Cerebellar nuclear complex (tissue), 1 donor: ENCODE measurements at places on chromosomes 4 and X.

DNA sequence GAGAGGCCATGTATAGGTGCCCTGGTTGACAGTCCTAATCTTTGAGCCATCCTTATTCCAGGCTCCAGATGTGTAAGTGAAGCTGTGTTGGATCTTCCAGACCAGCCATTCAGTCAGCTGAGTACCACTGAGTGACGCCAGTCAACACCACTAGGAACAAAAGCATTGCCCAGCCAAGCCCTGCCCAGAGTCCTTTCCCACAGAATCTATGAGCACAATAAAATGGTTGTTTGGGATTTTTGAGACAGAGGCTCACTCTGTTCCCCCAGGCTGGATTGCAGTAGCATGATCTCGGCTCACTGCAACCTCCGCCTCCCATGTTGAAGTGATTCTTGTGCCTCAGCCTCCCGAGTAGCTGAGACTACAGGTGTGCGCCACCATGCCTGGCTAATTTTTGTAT lies 262.5 kb downstream of the BCOR start:
- no peak for DNase-seq

DNA sequence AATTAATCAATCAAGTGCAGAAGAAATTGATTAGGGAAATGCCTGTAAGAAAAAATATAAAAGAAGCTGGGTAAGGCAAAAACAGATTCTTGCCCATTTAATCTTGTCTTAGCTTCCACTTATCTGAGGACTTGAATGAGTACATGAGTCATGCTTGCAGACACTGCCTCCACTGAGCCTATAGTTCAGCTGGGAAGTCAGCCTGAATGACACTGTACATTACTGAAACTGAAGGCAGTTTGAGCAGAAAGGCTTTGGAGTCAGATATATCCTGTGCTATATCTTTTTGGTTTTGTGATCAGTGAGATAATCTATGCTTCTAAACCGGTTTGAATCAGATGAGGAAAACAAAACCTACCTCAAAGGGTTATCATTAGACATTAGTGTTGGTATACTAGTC lies 61.3 kb downstream of the NUDT11 start:
- no peak for DNase-seq

DNA sequence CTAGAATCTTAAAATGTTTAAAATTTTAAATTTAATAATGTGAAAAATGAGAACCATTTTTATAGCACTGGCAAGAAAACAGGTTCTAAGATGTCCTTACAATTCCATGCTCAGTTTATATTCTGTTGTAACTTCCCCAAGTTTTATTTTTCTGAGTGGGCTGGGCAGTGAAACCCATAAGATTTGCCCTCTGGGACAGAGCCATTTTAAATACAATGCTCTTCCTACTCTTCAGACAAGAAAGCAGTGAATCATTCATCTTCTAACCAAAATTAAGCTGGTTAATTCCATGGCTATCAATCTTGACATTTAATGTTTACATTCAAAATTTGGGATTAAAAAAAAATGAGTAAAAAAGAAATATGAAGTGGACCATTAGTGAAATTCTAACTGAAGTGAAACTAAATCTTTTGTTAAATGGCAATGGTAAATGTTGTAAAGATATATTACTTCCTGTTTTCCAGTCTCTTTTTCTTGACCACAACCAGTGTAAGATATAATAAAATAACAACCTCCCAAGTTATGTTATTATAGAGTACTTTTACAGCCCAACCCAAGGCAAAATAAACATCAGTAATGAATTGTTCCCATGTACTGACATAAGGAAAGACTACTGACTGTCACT lies 37.2 kb upstream of the PTPN13 start:
- no peak for DNase-seq

- no peak for DNase-seq
These were observed 4.0 kb downstream of the ARX start for GRCh38 chrX:25011589-25012432.

DNA sequence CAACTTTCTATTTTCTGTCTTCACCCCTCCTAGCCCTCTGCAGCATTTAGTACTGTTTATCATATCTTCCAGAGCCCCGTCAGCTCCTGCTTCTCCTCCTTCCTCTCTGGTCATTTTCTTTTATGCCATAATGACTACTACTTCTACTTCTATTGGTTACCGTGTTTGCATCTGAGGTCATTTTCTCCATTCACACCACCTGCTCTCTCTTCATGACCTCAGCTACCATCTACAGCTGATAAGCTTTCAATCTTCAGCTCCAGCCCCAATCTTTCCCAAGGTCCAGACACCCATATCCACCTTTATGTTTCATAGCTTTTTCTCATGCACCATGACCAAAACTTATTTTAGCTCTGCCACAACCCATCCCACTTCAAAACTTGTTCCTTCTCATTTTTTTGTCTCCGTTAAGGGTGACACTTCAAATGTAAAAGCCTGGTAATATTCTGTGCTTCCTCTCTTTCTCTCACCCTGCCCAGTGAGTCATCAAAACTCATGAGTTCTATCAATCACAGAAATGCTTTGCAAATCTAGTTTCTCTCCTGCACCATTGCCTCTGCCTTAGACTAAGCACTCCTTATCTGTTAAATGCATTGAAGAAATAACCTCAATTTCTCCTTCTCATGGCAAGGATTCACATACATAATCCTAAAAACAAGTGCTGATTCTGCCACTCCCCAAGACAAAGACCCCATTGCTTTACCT lies 71.3 kb upstream of the IQCM start:
- no peak for DNase-seq

DNA sequence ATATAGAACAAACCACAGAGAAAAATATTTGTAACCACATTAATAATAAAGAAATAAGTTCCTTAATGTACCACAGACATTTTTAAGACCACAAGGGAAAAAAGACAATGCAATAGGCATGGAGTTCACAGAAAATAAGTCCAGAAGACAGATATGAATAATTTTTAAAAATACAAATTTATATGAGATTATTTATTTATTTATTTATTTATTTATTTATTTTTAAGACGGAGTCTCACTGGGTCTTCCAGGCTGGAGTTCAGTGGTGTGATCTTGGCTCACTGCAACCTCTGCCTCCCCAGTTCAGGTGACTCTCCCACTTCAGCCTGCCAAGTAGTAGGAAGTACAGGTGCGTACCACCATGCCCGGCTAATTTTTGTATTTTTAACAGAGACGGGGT lies 53.7 kb downstream of the THAP9 start:
- DNase-seq = no peak

DNA sequence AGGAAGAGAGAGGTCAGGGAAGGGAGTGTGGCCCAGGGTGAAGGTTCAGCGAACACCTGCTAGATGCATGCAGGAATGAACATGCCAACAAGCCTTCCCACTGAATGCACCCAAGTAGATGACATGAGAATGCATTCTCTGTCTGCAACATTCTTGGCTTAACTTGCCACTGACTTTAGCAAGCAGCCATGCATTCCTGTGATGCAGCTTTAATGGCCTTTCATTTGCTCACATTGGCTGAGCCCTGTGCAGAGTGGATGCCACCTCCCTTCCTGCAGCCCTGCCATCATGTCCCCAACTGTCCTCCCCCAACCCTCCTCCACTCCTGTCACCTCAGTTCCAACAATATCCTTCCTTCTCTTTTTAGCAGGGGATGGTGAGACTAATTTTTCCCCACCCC lies 25.3 kb upstream of the MTNR1A start:
- no peak for DNase-seq

- DNase-seq = no peak
These were observed 151.2 kb downstream of the SPATA18 start for GRCh38 chr4:52202251-52202779.

- no peak for DNase-seq
These were observed 89.1 kb upstream of the ADRA2C start for GRCh38 chr4:3676907-3677747.

DNA sequence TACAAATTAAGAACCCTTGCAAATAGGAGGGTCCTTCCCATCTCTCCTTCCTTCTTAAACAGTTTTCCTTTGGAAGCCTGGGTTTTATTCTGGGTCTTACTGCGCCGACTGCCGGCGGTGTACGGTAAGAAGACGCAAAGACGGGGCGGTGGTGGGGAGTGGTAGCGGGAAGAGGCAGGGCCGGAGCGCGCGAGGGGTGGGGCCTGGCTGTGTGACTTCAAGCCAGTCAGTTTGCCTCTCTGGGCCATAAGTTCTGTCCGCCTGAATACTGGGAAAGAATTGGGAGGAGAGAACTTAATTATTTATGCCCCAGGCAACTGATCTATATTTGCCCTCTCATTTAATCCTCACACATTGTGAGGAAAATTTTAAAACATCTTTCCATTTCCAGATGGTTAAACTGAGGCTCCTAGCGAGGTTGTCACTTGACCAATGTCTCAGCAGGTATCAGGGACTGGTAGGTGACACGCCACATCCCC lies 726 bp upstream of the KANTR start:
- DNase-seq = no peak

DNA sequence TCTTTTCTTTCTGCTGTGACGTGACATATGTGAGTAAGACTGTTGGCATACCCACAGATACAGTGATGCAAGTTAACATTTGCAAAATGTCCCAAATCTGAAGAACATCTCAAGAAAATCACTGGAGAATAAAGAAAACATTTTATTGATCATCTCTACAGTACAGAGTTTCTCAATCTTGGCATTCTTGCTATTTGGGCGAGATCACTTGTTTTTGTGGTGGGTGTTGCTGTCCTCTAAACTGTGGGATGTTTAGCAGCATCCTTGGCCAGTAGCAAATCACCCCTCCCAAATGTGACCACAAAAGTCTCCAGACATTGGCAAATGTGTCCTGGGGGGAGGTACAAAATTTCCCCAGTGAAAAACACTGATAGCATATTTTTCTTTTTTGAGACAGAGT lies 28.8 kb downstream of the AMELX start:
- no peak for DNase-seq

- DNase-seq = no peak
These were observed at the start of the genes BRCC3, CMC4 and MTCP1 for GRCh38 chrX:155070975-155071693. Gene BRCC3 (plus strand): TSS chrX:155071508. CDS start chrX:155071528, 20 bp downstream. Gene CMC4 (minus strand): TSS chrX:155071136. CDS start chrX:155064023, 7,113 bp downstream. Gene MTCP1 (minus strand): TSS chrX:155071136. CDS start chrX:155066010, 5,126 bp downstream.

GRCh38 chr4:110106931-110107296 lies 91.5 kb downstream of the ELOVL6 start:
- no peak for DNase-seq

DNA sequence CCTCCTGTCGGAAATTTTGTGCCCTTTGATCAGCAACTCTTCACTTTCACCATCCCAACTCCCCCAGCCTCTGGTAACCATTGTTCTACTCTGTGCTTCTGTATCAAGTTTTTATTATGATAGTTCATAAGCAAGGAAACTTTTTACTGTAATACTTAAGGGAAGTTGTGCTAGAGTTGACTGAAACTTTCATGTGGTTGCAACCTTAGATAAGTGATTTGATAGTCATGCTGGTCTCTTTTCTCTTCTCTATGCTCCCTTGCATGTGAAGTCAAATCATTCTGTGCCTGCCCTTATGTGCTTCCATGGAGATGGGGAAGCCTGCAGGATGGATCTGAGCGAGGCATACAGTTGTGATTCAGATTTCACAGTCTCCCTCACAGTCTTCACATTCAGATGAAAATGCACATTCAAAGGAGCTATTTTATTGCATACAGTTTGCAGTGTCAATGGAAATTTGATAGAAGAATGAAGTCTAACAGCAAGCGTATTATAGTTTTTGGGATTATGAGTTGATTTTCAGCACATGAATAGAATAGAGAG lies 1428.3 kb upstream of the TENM3 start:
- no peak for DNase-seq

- DNase-seq = no peak
These were observed 14.7 kb upstream of the CBR4 start for GRCh38 chr4:169024762-169025161.

DNA sequence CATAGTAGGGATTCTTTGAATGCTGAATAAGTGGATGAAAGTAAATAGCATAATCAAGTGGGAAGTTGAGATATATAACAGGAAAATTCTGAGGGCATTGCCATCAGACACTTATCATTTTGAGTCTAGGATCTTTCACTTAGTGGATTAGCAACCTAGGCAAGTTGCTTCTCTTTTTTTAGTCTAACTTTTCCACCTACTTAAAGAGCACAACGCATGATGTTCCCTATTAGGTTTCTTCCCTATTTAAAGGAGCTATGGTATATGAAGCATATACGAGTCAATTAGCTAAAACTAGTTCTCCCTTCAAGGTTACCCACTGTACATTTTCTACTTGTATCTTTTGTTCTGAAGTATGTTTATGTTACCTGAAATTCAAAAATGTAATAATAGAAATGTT lies 67.1 kb upstream of the HS3ST1 start:
- DNase-seq = no peak

DNA sequence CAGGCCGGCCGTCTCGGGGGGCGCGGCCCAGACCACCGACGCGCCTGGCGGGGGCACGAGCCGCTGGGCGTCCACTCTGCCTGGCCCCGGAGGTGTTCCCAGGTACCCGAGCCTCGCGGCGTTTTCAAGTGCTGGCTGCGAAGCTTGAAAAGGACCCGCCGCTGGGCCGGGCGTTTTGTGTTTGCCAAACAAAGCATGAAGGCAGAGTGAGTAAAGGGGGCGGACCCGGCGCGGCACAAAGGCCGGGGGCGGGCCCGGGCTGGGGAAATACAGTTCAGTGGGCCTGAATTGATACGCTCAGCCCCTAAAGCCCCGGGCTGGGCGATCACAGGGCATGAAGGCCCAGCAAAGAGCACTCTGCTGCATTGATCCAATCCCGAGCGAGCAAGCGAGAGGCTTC lies 65.4 kb downstream of the SOX3 start:
- no peak for DNase-seq

DNA sequence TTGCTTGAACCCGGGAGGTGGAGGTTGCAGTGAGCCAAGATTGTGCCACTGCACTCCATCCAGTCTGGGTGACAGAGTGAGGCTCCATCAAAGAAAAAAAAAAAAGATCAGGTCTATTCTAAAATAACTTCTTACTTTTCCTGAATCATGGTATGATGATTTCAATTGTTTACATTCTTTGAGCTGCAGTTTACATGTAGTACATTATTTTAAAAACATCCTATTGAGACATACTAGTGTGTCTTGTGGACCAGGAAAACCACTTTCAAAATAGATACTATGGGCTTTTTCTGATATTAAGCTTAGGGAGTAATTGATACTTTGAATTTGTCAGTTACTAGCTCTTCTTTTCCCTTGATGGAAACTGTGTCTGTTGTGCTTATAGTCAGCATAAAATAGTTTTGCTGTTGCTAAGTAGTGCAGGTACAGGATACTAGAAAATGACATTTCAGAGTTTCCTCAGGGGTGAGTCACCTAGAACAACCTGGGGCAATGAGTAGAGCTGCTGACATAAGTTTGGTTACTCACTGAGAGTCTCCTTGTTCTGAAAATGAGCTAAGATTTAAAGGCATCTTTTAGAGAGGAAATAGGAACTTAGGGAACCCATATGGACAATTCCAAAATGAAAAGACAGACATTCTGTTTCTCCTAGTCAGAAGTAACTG lies 53.2 kb upstream of the C4orf54 start:
- DNase-seq = no peak

- DNase-seq = no peak
These were observed 136.2 kb upstream of the MED14 start for GRCh38 chrX:40871385-40872082.

DNA sequence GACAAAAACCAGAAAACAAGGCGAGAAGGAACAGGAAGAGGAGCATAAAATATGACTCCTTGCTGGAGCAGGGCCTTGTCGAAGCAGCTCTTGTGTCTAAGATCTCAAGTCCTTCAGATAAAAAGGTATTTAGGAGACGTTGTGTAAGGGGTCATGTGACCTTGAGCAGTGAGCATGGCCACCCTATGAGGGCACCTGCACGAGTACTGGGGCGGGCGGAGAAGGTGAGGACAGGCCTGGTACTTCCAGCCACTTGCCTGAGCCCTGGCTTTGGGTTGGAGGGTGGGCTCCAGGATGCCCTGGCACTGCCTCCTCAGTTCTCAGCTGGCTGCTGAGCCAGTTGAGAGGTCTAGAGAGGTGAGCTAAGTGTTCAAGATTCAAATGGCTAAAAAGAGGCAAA lies 29.9 kb downstream of the NSD2 start:
- no peak for DNase-seq
